ENCODE measurements at places on chromosomes 12 and 14. TPM values are rescaled to one million over a fixed set of nuclear protein-coding genes. Genes with fewer than 3 reads are reported as not detected.
A peak's percentile ranks its signal among the peaks of the same experiment; 100 is the strongest.

DNA sequence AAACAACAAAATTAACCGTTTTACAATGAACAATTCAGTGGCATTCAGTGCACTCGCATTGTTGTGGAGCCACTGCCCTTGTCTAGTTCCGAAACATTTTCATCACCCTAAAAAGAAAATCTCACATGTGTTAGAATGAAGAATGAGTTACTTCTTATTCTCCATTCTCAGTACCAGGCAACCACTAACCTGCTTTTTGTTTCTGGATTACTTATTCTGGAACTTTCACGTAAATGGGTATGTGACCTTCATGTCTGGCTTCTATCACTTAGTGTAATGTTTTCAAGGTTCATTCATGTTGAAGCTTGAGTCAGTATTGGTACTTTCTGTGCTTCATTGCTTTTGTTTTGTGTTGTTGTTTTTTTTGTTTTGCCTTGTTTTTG is 15.6 kb downstream of the RCOR1 start:
- peaks cover 8% of the 10 kb centered on the region for H3K4me1 ChIP-seq
- no peak overlapping the region for H3K4me3 ChIP-seq
- no peaks in the 10 kb centered on the region for H3K36me3 ChIP-seq
- H3K27me3 ChIP-seq, result no peaks in the 10 kb centered on the region
- H3K27ac ChIP-seq, result no peak overlapping the region

MYL2 gene
- total RNA-seq, result not detected

- H3K27ac ChIP-seq, result no peak overlapping the region
- no peak for DNase-seq
- H3K4me3 ChIP-seq, result no peak overlapping the region
- H3K36me3 ChIP-seq, result no peaks in the 10 kb centered on the region
Measured at GRCh38 chr14:75422169-75422568, 5.7 kb upstream of the JDP2 start.

- no peak overlapping the region for H3K4me3 ChIP-seq
- no peak for DNase-seq
Measured at GRCh38 chr12:48958049-48958388, 732 bp upstream of the ARF3 start.

GRCh38 chr14:61542848-61543790 is 152.2 kb upstream of the HIF1A start:
- H3K36me3 ChIP-seq, result peaks cover 12% of the 10 kb centered on the region
- peaks cover 18% of the 10 kb centered on the region for H3K4me1 ChIP-seq
- H3K27ac ChIP-seq, result peak overlapping the region; percentile 66
- peak; percentile 32 for DNase-seq
- H3K4me3 ChIP-seq, result no peak overlapping the region

ANKS1B gene
- total RNA-seq, result 6.2 TPM

GRCh38 chr12:47085815-47086252 is 6.1 kb upstream of the AMIGO2 start:
- no peak overlapping the region for H3K27ac ChIP-seq
- H3K4me3 ChIP-seq, result no peak overlapping the region
- no peaks in the 10 kb centered on the region for H3K27me3 ChIP-seq
- peaks cover 3% of the 10 kb centered on the region for H3K4me1 ChIP-seq
- no peak for DNase-seq

DNA sequence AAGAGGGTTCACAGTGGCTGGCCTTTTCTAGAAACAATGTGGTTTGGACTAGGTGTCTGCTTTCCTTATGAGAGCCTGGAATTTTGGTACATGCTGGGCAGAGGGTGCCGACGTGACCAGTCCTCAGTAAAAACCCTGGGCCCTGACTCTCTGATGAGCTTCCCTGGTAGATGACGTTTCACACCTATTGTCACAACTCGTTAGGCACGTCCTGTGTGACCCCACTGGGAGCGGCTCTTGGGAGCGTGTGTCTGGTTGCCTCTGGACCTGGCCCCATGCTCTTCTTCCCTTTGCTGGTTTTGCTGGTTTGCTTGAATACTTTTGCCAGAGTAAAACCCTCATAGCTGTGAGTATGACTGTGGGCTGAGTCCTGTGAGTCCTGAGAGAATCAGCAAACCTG is 136.9 kb downstream of the RIMBP2 start:
- DNase-seq, result no peak
- no peaks in the 10 kb centered on the region for H3K4me1 ChIP-seq
- no peak overlapping the region for H3K4me3 ChIP-seq
- H3K27ac ChIP-seq, result no peak overlapping the region
- H3K27me3 ChIP-seq, result no peaks in the 10 kb centered on the region

DNA sequence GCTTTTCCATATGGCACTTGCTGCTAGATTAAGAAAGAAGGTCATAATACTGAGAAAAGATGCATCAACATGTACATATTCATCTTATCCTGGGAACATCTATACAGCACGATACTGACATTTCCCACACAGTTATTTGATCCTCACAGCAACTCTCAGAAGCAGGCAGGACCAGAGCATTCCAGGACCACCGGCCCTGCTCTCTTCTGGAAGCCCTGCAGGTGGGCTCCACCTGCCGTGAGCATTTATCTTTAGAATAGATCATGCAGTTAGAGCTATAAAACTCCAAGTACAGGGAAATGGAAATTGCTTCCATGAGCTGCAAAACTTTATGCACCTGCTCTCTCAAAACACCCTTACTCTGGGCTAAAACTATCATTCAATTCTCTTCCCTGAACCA is 5.5 kb upstream of the BDKRB1 start:
- peaks cover 25% of the 10 kb centered on the region for H3K4me1 ChIP-seq
- no peaks in the 10 kb centered on the region for H3K36me3 ChIP-seq
- H3K27me3 ChIP-seq, result no peaks in the 10 kb centered on the region
- H3K27ac ChIP-seq, result no peak overlapping the region
- no peak overlapping the region for H3K4me3 ChIP-seq

DNA sequence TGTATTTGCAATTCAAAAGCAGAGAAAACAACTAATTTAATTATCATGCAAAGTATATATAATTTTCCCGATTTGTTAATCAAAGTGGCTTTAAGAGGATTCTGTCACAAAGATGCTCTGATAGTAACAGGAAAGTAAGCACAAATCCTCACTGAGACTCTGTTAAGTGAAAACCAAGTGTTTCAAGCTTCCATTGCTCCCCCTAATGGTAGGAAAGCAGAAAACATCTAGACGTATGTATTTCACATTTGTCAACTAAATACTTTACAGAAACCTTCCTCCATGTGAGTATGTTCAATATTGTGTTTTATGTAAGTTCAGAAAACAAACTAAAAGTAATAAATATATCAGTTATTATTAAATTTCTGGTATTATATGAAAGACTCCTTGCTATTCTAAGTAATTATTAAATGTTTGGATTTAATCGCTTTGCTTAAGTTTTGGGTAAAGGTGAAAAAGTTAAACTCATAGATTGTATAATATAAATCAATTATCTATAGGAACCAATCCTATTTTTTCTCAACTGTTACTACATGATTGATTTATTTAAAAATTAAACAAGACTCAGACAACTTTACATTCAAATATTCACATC is 1.5 kb upstream of the NTS start:
- no peaks in the 10 kb centered on the region for H3K36me3 ChIP-seq
- no peaks in the 10 kb centered on the region for H3K27me3 ChIP-seq
- H3K27ac ChIP-seq, result no peak overlapping the region

GRCh38 chr12:6532927-6533652 is 1.2 kb upstream of the GAPDH start:
- peak overlapping the region; percentile 41 for H3K4me3 ChIP-seq
- peak overlapping the region; percentile 97 for H3K27ac ChIP-seq
- DNase-seq, result peak; percentile 90
- peaks cover 40% of the 10 kb centered on the region for H3K36me3 ChIP-seq
- no peaks in the 10 kb centered on the region for H3K27me3 ChIP-seq

GRCh38 chr14:66066981-66067776 is 419.0 kb upstream of the CCDC196 start:
- H3K27ac ChIP-seq, result no peak overlapping the region
- no peak overlapping the region for H3K4me3 ChIP-seq
- DNase-seq, result no peak
- H3K36me3 ChIP-seq, result no peaks in the 10 kb centered on the region
- no peaks in the 10 kb centered on the region for H3K27me3 ChIP-seq

DNA sequence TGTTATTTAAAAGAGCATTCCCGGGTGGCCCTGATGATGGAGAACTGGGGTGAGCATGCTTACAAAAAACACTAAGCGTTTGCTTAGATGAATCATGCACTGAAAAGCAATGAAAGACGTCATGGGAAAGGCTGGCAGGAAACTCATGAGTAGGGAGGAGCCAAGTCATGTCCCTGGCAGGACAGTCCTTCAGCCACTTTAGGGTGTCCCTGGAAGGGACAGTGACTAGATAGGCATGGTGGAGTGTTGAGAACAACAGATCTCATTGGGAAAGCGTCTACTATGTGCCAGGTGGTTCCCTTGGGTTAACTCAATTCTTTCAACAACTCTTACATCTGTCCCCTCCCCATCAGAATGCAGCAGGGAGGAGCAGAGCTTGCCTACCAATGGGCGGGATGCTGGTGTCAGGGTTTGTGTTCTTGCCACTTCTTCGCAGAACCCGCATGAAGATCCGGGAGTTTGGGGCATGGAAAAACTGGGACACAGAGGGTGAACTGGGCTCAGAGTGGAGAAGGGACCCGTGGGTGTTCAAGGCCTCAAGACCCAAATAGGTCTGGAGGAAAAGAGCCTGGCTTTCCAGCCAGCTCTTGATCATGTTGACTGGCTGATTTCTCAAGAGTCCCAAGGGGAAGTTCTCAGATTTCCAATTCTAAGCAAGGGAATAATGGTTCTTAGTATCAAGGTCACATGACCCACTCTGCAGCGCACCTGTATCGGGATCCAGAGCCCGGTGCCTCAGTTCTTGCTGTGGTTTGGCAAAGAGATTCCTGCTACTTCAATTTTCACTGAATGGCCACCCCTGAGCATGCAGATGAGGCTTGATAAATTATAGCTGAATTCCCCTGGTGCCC is 653.9 kb upstream of the TBX3 start:
- H3K36me3 ChIP-seq, result no peaks in the 10 kb centered on the region
- H3K27ac ChIP-seq, result peak overlapping the region; percentile 68
- no peak overlapping the region for H3K4me3 ChIP-seq
- peak; percentile 78 for DNase-seq
- peaks cover 1% of the 10 kb centered on the region for H3K4me1 ChIP-seq

GLT8D2 gene
- 7.3 TPM for total RNA-seq

- no peak overlapping the region for H3K27ac ChIP-seq
- H3K36me3 ChIP-seq, result no peaks in the 10 kb centered on the region
- no peaks in the 10 kb centered on the region for H3K27me3 ChIP-seq
- no peak for DNase-seq
- no peak overlapping the region for H3K4me3 ChIP-seq
Measured at GRCh38 chr14:33646692-33647260, 304.1 kb downstream of the EGLN3 start.

Data from lung (tissue), 17 donors.